ENCODE measurements at places on chromosomes 6 and 20. TPM values are rescaled to one million over a fixed set of nuclear protein-coding genes. Genes with fewer than 3 reads are reported as not detected.

Gene MUCL3
- total RNA-seq = not detected

Gene PRKN
- 4.6 TPM for total RNA-seq

Gene SCRT2
- total RNA-seq = not detected

Gene C20orf204
- 3.3 TPM for total RNA-seq

Gene POU3F2
- 1.4 TPM for total RNA-seq

Gene CAGE1
- total RNA-seq = not detected

Gene PPP1R16B
- total RNA-seq = not detected

Gene RFX6
- total RNA-seq = 28.7 TPM

Gene DEF6
- 5.9 TPM for total RNA-seq

Gene GMPR
- total RNA-seq = 1.3 TPM

GRCh38 chr20:33821270-33821836, 10.2 kb downstream of the CHMP4B start:
- no peaks in the 10 kb centered on the region for H3K27me3 ChIP-seq
- H3K4me3 ChIP-seq = no peak overlapping the region

DNA sequence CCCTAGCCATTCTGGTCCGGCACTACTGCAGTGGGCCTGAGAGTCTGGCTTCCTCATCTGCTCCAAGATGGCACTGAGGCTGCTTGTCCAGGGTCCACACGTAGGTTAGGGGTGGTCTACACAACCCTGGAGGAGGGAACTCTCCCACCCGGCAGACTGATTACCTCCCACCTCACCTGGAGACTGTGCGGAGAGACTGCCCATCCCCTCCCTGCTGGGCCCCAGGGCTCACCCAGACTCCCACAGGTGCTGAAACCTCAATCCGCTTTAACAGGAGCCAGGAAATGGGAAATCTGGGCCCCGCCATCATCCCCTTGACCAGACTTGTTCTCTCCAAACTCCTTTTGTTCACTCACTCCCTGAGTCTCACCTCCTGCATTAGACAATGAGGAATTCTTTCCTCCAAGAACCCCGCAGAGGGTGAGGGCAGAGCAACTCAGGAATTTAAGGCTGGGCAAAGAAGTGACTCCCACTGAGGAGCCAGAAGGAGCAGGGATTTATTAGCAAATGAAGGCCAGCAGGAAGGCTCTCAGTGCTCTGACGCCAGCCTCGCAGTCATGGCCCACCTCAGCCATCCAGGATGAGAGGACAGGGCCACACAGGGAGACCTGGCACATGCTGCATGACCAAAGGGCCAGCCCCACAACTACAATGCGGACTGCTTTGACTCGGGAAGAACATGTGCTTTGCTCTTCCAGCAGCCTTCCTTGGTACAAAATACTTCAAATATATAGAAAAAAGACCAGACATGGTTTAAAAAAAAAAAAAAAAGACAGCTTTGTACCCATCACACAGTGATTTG, 53.0 kb downstream of the CDK5RAP1 start:
- H3K4me1 ChIP-seq = no peaks in the 10 kb centered on the region
- H3K27me3 ChIP-seq = no peaks in the 10 kb centered on the region
- no peak for DNase-seq
- peak overlapping the region; percentile 43 for H3K27ac ChIP-seq

DNA sequence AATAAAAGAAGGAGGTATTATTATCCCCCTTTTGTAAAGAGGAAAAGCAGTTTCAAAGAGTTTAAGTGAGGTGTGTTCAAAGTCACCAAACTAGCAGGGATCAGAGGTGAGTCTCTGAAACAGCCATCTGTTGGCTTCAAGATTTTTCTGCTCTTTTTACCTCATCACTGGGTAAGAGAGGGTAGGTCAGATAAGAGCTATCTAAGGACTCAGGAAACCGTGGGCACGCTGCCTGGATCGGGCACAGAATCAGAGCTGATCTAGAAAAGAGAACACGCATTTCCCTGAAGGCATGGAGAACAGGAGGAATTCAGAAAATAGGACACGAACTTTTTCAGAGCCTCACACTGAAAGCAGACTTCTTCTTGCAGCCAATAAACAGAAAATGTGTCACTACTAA, 65.8 kb upstream of the LY86 start:
- no peaks in the 10 kb centered on the region for H3K4me1 ChIP-seq
- H3K27me3 ChIP-seq = peaks cover 23% of the 10 kb centered on the region
- H3K27ac ChIP-seq = no peak overlapping the region

GRCh38 chr20:11436113-11436905, 481.4 kb upstream of the BTBD3 start:
- no peak for DNase-seq
- H3K27ac ChIP-seq = no peak overlapping the region
- H3K36me3 ChIP-seq = peaks cover 3% of the 10 kb centered on the region
- no peaks in the 10 kb centered on the region for H3K27me3 ChIP-seq
- no peaks in the 10 kb centered on the region for H3K4me1 ChIP-seq

- H3K27me3 ChIP-seq = no peaks in the 10 kb centered on the region
- H3K36me3 ChIP-seq = peaks cover 2% of the 10 kb centered on the region
- no peak overlapping the region for H3K4me3 ChIP-seq
- peak overlapping the region; percentile 74 for H3K27ac ChIP-seq
- no peak for DNase-seq
- peaks cover 61% of the 10 kb centered on the region for H3K4me1 ChIP-seq
These were observed 50.2 kb downstream of the RREB1 start for GRCh38 chr6:7157752-7158616.

- no peaks in the 10 kb centered on the region for H3K27me3 ChIP-seq
- no peak for DNase-seq
- H3K4me1 ChIP-seq = no peaks in the 10 kb centered on the region
- no peak overlapping the region for H3K4me3 ChIP-seq
- H3K27ac ChIP-seq = no peak overlapping the region
These were observed 586.6 kb upstream of the BTBD3 start for GRCh38 chr20:11331096-11331495.

- H3K27ac ChIP-seq = no peak overlapping the region
- DNase-seq = no peak
These were observed 15.2 kb upstream of the TOX2 start for GRCh38 chr20:43899274-43900120.

GRCh38 chr6:45049188-45049843, 278.8 kb upstream of the RUNX2 start:
- H3K4me1 ChIP-seq = peaks cover 6% of the 10 kb centered on the region
- no peaks in the 10 kb centered on the region for H3K27me3 ChIP-seq
- H3K27ac ChIP-seq = no peak overlapping the region
- DNase-seq = no peak
- H3K36me3 ChIP-seq = peaks cover 1% of the 10 kb centered on the region

GRCh38 chr6:137944793-137945498, 77.9 kb downstream of the TNFAIP3 start:
- H3K4me3 ChIP-seq = no peak overlapping the region
- no peak overlapping the region for H3K27ac ChIP-seq
- H3K27me3 ChIP-seq = no peaks in the 10 kb centered on the region
- no peaks in the 10 kb centered on the region for H3K36me3 ChIP-seq
- H3K4me1 ChIP-seq = peaks cover 3% of the 10 kb centered on the region

GRCh38 chr6:138455746-138456400, 43.4 kb downstream of the NHSL1 start:
- peaks cover 2% of the 10 kb centered on the region for H3K4me1 ChIP-seq
- H3K4me3 ChIP-seq = no peak overlapping the region
- H3K36me3 ChIP-seq = peaks cover 16% of the 10 kb centered on the region
- H3K27me3 ChIP-seq = no peaks in the 10 kb centered on the region

DNA sequence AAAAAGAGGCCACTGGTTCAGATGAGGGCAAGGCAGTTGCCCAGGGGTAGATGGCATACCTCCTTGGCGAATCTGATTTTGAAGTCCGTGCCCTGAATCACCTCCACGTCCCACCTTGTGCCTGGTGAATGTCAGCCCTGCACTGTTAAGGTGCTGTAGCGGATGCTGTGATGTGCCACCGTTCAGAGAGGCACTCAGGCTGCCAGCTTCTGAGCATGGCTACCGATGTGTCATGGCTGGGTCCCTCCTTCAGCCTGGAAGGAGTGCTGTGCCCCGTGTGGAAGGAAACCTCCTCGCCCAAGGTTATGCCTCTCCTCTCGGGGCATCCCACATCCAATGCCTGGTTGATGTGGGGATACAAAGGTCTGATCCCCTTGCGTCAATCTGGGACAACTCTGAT, 43.6 kb downstream of the UST start:
- H3K4me3 ChIP-seq = no peak overlapping the region
- no peak for DNase-seq
- peaks cover 10% of the 10 kb centered on the region for H3K4me1 ChIP-seq
- H3K36me3 ChIP-seq = peaks cover 2% of the 10 kb centered on the region

DNA sequence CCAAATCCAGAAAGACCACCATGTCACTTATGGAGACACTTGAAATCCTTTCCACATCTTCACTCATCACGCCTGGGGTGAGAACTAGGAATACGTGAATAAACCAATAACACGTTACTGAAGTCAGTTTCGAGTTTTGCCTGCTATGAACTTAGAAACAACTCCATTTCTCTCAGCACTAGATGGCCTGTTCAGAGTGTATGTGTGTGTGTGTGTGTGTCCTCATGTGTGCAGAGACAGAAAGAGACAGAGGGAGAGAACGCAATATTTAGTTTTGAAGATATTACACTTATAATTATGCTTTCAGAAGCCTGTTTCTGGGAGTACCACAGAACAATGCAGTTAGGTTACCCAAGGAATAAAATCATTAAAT, 81.2 kb upstream of the CCN6 start:
- no peaks in the 10 kb centered on the region for H3K36me3 ChIP-seq
- H3K4me1 ChIP-seq = no peaks in the 10 kb centered on the region
- H3K4me3 ChIP-seq = no peak overlapping the region
- peaks cover 4% of the 10 kb centered on the region for H3K27me3 ChIP-seq

DNA sequence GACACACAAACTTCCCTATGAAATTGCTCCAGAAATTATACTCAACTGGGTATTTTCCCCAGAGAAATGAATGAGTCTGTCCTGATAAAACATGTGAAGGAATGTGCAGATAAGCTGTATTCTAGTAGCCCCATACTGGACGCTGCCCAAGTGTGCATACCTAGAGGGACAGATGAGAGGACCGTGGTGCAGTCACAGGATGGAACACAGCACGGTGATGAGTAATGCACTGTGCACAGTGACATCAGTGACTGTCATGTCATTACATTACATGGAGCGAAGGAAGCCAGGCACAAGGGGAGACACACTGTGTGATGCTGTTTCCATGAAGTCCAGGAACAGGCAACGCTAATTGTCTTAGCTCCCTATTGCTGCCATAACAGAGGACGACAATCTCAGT, 155.5 kb downstream of the CDH4 start:
- no peaks in the 10 kb centered on the region for H3K36me3 ChIP-seq
- DNase-seq = no peak
- no peak overlapping the region for H3K4me3 ChIP-seq
- no peak overlapping the region for H3K27ac ChIP-seq

Measured in progenitor cell of endocrine pancreas (in vitro differentiated cells).